CD4-positive, alpha-beta T cell treated with Interleukin-12 subunit alpha and Interleukin-12 subunit beta, for 1 hour (primary cell): ENCODE measurements at places on chromosomes 2 and 18.

DNA sequence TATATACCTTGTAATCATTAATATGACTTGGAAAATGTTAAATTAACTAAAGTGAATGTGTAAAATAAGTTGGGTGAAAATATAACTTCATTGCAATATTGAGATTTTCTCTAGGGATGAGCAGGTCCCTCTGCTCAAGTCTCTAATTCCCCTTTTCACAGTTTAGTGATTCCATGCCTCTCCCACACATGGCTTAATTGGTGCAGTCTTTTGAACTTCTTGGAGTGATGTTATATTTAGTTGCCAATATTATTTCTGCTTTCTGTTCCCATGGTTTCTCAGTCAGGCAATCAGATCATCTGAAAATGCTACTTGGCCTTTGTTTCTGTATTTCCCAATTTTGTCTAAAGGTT, 233.7 kb upstream of the SPOPL start:
- DNase-seq: no peak

DNA sequence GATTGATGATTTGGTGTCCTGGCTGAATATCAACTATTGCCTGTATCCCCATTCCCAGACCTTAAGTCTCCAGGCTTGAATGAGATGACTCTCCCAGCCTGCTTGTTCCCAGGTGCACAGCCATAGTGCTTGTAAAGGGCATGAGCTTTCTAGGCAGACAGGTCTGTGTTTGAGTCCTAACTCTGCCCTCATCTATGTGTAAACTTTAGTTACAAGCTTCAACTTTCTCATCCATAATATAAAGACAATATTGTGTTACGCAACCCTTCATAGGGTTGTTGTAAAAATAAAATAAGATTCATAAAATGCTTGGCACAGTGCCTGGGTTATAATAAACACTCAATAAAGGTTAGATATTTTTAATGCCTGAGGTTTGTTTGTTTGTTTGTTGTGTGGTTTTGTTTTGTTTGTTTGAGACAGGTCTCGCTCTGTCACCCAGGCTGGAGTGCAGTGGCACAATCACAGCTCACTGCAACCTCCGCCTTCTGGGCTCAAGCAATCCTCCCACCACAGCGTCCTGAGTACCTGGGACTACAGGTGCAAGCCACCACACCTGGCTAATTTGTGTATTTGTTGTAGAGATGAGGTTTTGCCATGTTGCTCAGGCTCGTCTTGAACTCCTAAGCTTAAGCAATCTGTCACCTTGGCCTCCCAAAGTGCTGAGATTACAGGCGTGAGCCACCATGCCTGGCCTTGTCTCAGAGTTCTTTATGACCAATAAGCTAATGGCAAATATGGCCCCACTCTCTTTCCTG, 89.4 kb upstream of the MAPRE2 start:
- DNase-seq: no peak

DNA sequence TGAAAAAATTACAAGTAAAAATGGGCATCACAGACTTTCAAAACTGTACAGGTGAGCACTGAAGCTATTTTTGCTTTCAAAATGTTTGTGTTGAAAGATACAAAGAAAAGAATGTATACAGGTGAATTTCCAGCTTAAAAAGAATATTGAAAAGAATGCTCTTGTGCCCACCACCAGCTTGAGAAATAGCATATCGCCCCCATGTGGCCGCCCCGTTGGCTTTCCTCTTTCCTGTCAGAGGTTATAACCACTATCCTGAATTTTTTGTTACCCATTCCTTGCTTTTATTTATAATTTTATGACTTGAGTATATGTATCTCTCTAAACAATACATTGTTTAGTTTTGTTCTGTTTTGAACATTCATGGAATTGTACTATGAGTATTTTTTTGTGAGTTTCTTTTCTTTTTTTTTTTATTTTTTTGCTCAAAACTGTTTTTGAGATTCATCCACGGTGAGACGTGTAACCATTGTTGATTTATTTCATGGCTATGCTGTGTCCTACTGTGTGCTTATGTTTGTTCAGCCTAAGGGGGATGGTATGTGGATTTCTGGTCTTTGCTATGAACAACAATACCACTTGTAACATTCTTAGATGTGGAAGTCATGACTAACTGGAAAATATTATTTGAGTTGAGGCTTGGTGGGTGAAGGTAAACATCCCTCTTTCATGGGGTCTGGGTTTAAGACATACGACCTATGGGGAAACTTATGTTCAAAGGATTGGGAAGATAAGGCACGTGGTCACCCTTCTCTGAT, 11.6 kb downstream of the TRPM8 start:
- no peak for DNase-seq

DNA sequence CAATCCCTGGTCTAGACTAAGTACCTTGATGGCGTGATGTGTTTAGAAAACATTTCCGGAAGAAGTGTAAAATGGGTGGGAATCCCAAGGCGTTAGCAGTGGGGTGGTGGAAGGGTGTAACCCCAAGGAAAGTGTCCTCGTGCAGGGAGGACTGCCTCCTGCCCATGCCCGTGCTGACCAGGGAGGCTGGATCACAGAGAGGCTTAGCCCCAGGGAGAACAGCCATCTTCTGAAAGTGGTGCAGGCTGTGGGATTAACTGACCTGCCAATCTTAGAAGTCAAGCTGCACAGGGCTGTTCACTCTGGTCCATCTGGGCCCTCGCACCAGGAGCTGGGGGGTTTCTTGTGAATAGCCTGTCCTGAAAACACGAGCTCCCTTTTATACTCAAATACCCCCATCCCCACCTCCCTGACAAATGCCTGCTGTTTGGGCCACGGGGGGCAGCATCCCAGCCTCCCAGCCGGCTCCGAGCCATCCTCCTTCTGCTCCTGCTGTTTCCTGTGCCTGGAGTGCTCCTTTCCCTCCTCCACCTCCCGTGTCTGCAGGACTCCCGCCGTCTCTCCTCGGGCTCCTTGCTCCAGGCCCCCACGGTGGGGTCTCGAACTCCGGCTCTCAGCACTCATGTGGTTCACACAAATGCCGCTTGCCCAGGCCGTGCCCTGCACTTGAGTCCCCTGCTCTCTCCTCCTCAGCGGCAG, 52.1 kb upstream of the PXDN start:
- DNase-seq: no peak

GRCh38 chr2:44137872-44138551, 30.7 kb upstream of the PPM1B start:
- DNase-seq: no peak
